ENCODE measurements at places on chromosomes 3 and 15.

DNA sequence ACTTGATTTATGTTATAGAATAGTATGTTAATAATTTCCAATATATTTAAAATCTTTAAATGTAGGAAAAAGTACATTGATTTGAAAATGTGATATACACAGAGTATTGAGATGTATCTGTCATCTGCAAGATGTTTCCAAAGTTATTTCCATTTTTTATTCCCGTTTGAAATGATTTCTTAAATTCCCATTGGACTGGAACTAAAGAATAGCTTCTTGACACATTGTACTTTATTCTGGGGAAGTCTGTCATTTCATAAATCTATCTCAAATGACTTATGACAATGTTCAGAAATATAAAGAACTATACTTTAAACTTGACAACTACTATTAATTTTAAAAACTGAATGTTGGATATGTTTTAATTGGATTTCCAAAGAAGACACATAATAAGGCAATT lies 489.6 kb downstream of the ROBO2 start:
- no peak for DNase-seq

DNA sequence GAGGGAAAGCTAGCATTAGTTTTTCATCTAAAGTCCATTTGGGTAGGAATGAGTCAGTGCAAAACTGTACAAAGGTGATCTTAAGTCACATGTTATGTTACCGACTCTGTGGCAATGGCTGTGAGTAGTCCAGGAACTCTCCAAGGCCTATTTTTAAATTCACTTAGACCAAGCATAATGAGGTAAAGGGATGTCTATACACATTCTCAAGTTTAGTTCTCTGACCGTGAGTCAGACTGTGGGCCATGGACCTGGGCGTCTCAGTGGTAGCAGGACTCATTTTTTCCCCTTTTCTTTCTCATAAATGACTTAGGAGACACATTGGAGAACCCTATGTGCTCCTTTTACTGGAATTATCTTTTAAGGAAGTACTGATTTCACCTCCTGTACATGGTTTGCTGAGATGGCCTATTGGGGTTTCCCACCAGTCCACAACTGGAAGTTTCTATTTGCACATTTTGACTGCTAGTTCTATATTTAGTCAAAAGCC lies 488.7 kb upstream of the TPRG1 start:
- DNase-seq = no peak

DNA sequence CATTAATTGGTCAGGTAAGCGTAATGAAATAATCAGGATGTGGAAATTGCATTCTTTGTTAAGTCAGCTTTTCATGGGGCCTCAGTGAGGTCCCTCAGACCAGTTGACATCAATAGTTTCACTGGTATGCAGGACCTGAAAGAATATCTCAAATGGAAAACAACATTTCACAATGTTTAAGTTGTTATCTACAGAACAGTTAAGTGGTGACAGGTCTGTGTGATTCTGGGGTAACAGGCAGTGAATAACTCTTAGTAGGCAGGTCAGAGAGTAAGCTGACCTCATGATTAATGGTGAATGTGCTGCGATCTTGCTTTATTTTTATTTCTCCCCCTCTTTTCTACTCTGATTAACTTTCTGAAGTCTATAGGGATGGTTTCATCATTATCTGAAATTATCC lies 28.9 kb upstream of the ACP3 start:
- DNase-seq = no peak

DNA sequence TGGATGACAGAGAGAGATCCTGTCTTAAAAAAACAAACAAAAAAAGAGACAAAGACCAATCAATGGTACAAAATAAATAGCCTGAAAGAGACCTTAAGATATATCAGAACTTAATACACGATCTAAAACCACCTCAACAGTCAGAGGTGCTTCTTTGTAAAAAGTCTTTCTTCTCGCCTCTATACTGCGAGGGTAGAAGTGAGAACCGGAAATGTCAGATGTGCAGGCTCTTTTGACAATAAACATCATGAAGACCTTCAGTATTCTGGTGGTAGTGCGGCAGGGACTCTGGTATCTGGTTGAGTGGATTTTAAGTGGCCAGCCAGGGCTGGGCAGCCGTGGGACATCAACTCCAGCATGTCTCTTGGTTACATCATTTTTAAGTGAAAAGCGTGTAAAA lies 30.0 kb downstream of the RUBCN start:
- no peak for DNase-seq

DNA sequence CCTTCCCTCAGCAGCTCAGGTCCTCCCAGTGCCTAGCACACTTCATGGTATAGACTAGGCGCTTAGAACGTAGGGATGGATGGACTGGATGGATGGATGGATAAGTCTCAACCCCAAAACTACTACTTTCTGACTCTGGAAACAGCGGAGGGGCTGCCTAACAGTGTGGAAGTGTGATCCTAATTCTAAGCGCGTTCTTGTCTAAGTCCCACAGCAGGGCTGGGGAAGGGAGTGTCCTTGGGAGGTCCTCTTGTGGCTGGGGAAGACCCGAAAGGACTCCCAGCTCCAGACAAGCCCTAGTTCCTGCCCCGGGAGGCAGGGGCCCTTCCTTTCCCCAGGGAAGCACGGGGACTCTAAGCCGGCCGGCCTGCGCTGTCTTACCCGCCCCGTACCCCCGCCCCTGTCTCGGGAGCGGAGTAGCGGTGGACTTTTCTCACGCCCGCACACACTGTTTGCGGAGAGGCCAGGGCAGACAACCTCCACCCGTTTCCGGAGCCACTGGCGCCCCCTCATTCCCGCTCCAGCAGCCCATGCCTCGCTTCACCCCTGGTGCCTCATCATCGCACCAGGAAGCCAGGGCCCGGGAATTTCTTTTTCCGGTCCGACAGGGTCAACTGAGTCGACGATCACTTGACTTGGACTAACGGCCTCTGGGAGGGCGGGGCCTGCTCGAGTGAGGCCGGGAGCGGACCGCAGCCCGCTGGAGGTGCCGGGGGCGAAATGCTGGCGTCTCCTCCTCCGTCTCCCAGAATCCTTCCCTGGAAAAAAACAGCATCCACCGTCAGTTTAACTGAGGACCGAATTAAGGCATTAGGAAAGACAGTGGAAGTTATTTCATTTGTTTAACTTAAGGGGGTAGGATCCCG lies 133.3 kb downstream of the TBC1D2B start:
- DNase-seq = no peak

DNA sequence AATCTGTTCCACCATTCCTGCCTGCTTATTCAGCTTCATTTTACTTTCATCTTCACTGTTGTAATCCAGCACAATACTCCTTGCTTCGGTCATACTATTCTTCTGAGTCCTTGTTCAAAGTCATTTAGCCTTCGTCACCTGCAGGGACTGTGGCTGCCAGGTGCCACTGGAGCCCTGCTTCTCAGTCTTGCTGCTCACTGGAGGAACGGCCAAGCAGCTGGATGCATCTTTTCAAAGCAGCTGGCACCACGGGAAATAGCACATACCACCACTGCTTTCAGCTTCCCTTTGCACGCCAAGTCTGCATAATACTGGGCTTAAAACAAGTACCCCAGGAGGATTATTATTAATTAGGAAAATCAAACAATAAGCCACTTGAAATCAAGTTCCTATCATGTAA lies 287.6 kb downstream of the BCHE start:
- no peak for DNase-seq
